ENCODE measurements at places on chromosomes 3 and 15.

DNA sequence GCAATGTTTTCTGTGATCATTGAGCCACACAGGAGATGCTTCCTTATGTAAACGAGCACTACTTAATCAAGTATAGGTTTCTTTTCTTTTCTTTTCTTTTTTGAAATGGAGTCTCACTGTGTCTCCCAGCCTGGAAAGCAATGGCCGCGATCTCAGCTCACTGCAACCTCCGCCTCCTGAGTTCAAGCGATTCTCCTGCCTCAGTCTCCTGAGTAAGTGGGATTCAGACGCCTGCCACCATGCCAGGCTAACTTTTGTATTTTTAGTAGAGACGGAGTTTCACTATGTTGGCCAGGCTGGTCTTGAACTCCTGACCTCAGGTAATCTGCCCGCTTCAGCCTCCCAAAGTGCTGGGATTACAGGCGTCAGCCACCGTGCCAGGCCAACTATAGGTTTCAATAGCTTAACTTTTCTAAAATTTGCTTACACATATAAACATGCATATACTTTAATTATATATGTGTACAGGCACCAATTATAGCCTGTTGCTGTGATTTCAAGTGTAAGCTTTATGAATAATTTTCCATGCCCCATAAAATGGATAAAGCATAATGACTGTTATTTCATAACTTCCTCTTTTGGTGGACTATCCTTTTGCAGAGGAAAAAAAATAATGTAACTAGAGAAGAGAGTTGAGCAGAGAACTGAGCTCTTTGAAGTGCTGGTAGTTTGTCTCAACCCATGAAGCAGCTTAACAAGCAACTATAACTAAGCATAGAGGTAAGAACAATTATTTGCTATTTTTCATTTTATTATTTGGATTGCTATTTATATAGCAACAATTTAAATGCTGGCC, 24.8 kb upstream of the MBNL1 start:
- DNase-seq, result no peak

- DNase-seq, result no peak
Observed at GRCh38 chr3:185021256-185021655, 131.6 kb downstream of the C3orf70 start.

DNA sequence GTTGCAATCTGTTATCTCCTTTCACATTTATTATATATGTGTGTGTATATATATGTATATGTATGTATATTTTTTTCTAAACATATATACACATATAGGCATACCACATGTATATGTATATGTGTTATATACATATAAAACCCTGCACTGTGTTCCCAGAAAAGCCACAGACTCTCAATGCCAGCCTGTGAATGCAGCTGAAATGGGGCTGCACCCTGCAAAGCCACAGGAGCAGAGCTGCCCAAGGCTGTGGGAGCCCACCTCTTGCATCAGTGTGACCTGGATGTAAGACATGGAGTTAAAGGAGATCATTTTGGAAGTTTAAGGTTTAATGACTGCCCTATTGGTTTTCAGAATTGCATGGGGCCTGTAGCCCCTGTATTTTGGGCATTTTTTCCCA, 762.3 kb upstream of the ARPP21 start:
- DNase-seq, result no peak

- DNase-seq, result no peak
Observed at GRCh38 chr3:184339001-184339400, 1.6 kb downstream of the FAM131A start.

DNA sequence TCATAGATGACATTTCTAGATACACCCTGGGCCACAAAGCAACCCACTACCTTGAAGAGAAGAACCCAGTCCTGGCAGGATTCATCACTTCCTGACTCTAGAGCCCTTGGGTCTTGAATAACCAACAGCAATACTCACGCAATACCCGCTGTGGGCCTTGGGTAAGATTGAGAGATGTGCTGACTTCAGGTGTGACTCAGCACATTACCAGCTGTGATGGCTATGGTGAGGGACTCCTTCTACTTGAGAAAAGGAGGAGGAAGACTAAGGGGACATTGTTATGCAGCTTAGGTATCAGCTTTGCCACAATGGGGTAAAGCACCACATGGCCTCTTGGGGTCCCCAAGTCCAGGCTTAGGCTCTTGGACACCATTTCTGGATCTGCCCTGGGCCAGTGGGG, 14.9 kb downstream of the C3orf33 start:
- DNase-seq, result no peak

DNA sequence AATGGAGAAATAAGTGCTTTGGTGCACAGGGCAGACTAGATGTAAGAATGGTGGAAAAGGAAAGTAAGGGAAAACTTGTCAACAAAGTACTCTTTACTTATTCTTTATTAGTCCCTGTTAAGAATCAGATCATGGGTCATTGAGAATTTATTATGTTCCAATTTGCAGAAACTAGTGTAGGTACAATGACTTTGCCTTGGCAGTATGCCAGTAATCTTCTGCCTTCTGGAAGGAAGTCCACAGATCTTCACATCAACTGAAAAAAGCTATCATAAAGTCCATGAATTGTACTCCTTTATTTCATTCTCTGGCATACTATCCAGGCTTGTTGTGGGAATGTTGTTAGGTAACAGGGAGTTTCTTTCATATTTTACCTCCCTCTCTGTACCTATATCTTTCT, 88.2 kb upstream of the FLNB start:
- DNase-seq, result no peak

- DNase-seq, result no peak
Observed at GRCh38 chr3:15475161-15475560, 46.3 kb downstream of the COLQ start.

GRCh38 chr3:187098923-187099512, 40.3 kb downstream of the RPL39L start:
- no peak for DNase-seq

DNA sequence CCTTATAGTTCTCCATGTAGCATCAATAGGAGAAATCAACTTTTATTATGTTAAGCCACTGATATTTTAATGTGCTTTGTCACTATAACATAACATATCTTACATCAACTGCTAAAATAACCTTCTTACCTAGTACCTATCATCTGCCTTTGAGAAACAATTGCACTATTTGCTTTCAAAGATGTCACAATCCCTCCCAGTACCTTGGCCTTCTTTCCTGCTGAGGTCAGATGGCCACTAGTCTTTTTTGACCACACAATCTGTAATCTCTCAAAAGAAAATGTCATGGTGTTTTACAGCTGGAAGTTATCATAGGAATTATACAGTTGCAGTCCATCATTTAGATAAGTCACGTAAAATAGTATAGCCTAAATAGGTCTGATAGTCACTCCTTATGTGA, 247.5 kb upstream of the SLITRK3 start:
- DNase-seq, result no peak

Data from kidney epithelial cell (primary cell).